ENCODE measurements at places on chromosomes 13 and 19.

DNA sequence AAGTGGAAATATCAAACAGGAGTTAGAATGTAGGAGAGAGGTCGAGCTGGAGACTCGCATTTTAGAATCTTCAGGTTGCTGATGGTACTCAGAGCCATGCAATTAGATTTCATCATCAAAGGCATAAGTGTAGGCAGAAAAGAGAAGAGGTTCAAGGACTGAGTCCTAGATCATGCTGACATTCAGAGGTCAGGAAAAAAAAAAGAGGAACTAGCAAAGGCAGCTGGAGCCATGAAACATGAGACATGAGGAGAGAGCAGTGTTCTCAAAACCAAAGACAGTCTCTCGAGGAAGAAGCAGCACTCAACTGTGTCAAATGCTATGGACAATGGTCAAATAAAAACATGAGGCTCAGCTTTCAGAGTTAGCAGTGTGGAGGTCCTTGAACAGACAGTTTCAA lies 12.4 kb upstream of the TPP2 start:
- DNase-seq = no peak

GRCh38 chr19:46124638-46125115 lies at the start of gene IGFL3:
TSS of gene IGFL3 (minus strand) at chr19:46124688. CDS start at chr19:46124649, 39 bp downstream.
- DNase-seq = no peak

GRCh38 chr19:42693760-42694350 lies 46.4 kb downstream of the PSG3 start:
- DNase-seq = no peak

- DNase-seq = no peak
Observed at GRCh38 chr13:39378306-39378705, 224.7 kb downstream of the LHFPL6 start.

DNA sequence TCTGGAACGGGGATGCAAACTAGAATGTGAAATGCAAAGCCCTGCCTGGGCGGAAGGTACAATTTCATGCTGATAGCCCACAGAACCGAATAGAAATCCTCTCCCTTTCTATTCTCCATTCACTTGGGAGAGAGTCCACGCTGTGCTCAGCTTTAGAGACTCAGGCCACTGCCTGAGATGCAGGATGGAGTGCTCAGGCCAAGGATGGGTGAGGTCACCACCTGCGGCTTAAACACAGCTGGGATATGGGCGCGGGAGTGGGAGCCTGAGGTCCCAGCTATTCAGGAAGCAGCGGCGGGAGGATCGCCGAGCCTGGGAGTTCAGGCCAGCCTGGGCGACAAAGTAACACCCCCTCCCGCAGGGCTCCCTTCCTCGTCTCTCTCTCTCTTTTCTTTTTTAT lies 446 bp upstream of the ZNF83 start:
- no peak for DNase-seq

DNA sequence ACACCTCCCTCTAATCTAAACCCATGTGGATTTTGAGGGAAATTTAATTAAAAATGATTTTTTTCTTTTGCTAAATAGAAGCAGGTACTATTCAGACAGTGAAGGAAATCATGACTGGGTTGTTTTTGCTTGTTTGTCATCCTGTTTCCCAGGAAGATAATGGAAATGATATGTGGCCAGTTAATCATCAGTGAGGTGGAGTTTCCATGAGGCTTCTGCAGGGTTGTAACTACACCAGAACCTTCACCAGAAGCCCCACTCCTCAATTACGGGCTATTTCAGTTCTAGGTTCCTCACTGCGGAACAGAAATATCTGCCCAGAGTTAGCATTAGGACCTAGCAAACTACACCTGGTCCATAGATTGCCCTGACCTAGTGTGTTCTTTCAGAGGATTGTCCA lies 394.0 kb downstream of the DLEU7 start:
- DNase-seq = no peak
